ENCODE measurements at places on chromosomes 13 and 19.

GRCh38 chr13:34356686-34357434 lies 538.9 kb downstream of the RFC3 start:
- no peak for DNase-seq

DNA sequence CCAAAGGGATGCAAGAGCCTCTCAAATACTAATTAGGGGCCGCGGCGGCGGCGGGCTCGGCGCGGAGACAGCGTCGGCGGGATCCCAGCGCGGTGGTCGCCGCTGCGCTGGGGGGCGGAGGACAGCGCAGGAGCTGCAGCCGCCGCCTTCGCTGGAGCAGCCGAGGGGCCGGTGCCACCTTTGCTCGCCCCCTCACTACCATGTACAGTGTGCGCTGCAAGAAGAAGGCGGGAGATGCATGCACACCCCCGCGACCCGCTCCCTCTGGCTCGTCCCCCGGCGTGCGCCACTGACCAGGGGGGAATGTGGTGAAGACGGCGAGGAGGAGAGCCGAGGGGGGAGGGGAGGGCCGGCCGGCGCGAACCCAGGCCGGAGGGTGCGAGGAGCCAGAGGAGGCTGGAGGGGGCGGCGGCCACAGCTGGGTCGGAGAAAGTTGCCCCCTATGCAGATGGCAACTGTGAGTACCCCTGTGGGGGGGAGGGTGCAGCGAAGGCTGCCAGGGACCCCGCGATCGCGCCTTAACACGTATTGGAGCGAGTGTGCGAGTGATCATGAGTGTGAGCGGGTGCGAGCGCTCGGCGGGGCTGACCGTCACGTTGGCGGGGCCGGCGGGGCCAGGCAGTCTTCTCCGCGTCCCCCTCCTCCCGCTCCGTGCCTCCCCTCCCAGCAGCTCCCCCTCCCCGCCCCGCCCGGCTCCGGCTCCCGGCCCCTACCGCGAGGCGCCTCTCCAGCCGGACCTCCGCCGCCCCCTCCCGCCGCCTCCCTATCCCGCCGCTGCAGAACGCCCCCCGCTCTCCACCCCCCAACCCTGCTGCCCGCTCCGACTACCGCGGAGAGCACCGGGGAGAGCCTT lies 808 bp downstream of the SLITRK5 start:
- DNase-seq = no peak

- no peak for DNase-seq
Measured at GRCh38 chr13:94196413-94196812, 283.1 kb downstream of the DCT start.

DNA sequence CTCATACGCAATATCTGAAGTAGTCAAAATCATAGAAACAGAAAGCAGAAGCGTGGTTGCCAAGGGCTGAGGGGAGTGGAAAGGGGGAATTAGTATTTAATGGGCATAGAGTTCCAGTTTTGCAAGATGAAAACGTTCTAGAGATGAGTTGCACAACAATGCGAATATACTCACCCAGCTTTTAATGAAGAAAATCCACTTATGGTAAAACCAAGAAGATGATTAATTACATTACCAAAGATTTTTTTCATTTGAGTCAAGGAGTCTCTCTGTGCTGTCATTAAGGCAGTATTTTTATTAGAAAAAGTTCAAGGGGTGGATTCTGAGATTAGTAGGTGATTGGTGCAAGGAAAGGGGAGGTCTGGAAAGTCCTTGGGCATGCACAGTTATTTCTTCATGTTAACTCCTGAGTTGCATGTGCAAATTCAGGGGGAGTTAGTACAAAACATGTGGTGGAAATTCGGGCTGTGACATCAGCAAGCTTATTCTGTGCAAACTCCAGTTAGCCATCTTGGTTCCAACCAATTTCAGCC lies 6.9 kb upstream of the CBY2 start:
- DNase-seq = no peak

- DNase-seq = no peak
Measured at GRCh38 chr19:43658001-43658400, 12.0 kb downstream of the PLAUR start.

- DNase-seq = no peak
Measured at GRCh38 chr13:113288880-113289279, 8.2 kb upstream of the LAMP1 start.

GRCh38 chr19:18254546-18255503 lies 19.4 kb downstream of the IQCN start:
- DNase-seq = no peak

Measured in NCI-H1694 treated with DMSO at 0.1 percent for 48 hours (cell line).